ENCODE measurements at places on chromosomes 16 and 17.

DNA sequence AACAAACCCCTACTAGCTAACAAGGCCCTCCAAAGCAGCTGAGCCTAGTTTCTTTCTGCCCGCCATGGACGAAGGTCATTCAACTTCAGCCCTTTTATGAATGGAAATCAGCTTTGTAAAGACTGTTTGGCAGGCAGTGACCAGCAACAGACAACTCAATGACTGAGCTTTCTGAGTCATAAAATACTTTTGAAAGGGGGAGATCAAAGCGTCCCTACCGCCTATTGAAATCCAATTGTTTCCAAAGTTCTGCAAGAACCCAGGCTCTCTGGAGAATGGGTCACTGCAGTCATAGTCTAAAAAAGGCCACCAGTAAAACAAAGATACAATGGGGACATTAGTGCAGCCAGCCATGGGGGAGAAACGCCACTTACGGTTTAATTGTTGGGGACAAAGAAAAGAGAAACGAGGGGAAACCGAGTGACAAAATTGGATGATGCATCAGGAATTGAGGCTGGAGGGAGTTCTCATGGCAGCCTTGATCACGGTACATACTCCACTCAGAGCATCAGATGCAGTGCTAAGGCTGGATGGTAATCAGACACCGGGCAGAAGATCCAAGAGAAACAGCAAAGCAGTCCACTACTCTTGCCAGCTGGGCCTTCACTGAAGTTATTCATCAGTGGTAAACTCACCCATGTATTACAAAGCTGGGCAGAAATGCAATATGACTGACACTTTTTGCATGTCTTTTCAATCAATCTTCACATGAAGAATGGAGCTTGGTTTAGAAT, 9.8 kb downstream of the ADAMTS18 start:
- no peaks in the 10 kb centered on the region for H3K4me1 ChIP-seq
- H3K36me3 ChIP-seq = no peaks in the 10 kb centered on the region
- H3K4me3 ChIP-seq = no peak overlapping the region

DNA sequence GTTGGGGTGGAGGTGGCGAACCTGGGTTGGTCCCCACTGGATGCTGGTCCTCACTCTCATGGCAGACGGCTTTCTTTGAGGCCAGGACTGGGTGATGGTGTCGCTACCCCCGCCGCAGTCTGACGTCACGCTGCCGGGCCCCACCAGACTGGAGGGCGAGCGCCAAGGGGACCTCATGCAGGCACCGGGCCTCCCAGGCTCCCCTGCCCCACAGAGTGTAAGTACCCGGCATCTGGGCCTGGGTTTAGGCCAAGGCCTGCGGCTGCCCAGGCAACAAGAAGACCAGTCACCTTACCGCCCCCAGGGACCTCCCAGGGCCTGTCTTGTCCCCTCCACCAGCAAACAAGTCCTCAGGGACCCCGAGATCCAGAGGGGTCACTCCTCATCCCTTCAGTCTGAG, 17.7 kb downstream of the FOXN1 start:
- DNase-seq = no peak
- H3K36me3 ChIP-seq = no peaks in the 10 kb centered on the region
- H3K27ac ChIP-seq = no peak overlapping the region
- no peaks in the 10 kb centered on the region for H3K4me1 ChIP-seq
- H3K4me3 ChIP-seq = no peak overlapping the region
- no peaks in the 10 kb centered on the region for H3K27me3 ChIP-seq

DNA sequence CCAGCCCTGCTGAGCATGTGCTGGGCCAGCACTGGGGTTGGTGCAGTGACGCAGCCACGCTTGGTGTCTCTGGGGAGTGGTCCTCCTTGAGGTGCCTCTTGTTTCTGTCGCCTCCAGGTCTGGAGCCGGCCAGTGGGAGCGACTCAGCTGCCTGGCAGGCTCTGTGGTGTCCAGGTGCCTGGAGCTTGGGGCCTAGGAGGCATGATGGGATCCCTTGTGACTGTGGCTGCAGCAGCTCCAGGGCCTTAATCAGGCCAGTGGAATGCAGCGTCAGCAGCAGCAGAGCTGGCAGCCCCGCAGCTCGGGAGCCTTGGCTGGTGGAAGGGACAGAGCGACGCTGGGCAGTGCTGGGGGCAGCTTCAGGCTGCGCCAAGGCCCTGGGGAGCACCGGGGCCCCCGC, 74.7 kb upstream of the CIBAR2 start:
- H3K36me3 ChIP-seq = no peaks in the 10 kb centered on the region
- no peaks in the 10 kb centered on the region for H3K4me1 ChIP-seq
- H3K27ac ChIP-seq = no peak overlapping the region
- DNase-seq = no peak

DNA sequence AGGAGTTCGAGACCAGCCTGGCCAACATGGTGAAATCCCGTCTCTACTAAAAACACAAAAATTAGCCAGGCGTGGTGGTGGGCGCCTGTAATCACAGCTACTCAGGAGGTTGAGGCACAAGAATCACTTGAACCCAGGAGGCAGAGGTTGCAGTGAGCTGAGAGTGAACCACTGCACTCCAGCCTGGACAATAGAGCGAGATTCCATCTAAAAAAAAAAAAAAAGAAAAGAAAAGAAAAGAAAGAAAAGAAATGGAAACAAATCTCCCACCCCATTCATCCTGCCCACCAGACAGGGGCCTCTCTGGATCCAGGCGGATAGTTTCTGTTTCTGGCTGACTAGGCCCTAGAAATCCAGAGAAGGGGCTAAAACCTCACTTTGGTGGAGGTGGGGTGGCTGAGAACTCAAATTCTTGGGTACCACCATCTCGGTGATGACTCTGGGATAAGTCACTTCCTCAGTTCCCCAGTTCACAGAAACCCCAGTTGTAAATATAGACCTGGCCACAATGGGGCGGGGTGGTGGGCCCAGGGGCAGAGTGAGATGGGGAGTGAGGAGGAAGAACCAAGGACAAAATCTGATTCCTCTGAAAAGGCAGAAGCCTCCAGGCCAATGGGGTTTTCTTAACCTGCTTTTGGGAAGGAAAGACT, 22.2 kb downstream of the SOCS1 start:
- no peaks in the 10 kb centered on the region for H3K27me3 ChIP-seq
- peaks cover 57% of the 10 kb centered on the region for H3K4me1 ChIP-seq
- H3K27ac ChIP-seq = peak overlapping the region; percentile 86
- peak overlapping the region; percentile 35 for H3K4me3 ChIP-seq
- H3K36me3 ChIP-seq = no peaks in the 10 kb centered on the region

GRCh38 chr16:56011808-56012481, 136.8 kb upstream of the CES5A start:
- no peaks in the 10 kb centered on the region for H3K4me1 ChIP-seq
- H3K36me3 ChIP-seq = no peaks in the 10 kb centered on the region
- H3K27ac ChIP-seq = no peak overlapping the region
- peaks cover 7% of the 10 kb centered on the region for H3K27me3 ChIP-seq
- no peak overlapping the region for H3K4me3 ChIP-seq

DNA sequence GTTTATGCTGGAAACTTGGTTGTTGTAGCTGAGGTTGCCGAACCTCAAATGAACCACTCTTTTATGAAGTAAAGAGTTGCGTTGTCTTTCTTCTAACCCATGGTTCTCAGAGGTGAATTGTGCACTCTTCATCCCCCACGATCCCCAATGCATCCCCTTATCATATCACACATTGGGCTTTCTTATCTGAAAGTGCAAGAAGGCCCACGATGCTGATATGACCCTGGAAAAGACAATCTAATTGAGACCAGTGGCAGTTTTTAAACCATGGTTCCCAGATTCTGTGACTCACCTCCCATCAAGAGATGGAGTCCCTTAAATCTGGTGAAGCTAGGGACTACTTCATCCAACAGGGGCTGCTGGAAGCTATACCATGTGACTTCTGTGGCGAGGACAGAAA, 156.3 kb upstream of the IRX3 start:
- H3K27me3 ChIP-seq = no peaks in the 10 kb centered on the region
- H3K4me1 ChIP-seq = no peaks in the 10 kb centered on the region
- no peak for DNase-seq

DNA sequence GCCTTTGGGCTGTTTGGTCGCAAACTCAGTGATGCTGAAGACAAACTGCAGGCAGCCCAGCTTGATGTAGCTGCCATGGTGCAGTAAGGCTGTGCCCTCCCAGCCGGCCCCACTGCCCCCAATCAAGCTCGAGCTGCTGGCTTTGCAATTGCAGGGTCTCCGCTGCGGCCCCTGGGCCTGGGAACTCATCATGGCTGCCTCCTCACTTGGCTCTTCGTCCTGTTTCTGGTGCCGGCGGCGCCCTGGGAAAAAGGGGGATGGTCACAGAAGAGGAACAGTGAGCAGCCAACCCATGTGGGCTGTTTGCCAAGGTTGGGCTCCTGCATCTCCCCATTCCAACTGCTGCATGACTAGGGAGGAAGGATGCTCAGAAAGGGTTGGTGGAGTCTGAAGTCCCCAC, 3.4 kb upstream of the DHRS13 start:
- H3K27ac ChIP-seq = no peak overlapping the region
- peaks cover 18% of the 10 kb centered on the region for H3K4me1 ChIP-seq
- no peak overlapping the region for H3K4me3 ChIP-seq
- H3K36me3 ChIP-seq = peaks cover 57% of the 10 kb centered on the region

DNA sequence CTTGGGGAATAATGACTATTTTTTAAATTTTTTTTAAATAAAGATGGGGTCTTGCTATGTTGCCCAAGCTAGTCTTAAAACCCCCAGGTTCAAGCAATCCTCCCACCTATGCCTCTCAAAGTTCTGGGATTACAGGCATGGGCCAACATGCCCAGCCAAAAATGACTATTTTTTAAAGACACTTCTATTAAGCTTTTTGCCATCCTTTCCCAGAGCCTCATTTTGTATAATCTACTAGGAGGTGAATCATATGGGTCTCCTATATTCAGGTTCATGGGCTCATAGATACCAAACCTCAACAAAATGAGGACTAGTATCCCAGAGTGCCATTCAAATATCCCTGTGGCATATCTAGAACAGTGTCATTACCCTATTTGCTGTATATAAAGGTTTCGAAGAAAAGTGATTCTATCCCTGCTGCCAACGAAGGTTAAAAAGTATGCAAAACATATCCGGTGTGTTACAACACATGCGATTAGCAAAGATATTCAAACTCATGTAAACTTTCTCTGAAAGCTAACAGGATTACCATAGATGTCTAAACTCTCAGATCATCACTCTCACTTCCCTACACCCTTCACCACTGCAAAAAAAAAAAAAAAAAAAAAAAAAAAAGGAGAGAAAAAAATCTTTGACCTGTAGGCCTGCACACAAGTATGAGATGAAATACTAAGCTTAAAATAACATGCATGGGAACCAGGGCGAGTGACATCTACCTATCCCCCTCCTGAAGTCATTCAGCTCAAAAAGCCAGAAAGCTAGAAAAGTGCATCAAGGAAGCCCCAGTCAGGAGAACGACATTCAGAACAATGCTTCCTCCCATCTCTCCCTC, 23.5 kb downstream of the XPO6 start:
- peak overlapping the region; percentile 67 for H3K27ac ChIP-seq
- H3K4me3 ChIP-seq = no peak overlapping the region
- peaks cover 78% of the 10 kb centered on the region for H3K4me1 ChIP-seq
- no peaks in the 10 kb centered on the region for H3K27me3 ChIP-seq

- no peak for DNase-seq
- H3K36me3 ChIP-seq = no peaks in the 10 kb centered on the region
- H3K27me3 ChIP-seq = no peaks in the 10 kb centered on the region
- no peak overlapping the region for H3K27ac ChIP-seq
Observed at GRCh38 chr17:83012200-83012785, 67.1 kb upstream of the METRNL start.

DNA sequence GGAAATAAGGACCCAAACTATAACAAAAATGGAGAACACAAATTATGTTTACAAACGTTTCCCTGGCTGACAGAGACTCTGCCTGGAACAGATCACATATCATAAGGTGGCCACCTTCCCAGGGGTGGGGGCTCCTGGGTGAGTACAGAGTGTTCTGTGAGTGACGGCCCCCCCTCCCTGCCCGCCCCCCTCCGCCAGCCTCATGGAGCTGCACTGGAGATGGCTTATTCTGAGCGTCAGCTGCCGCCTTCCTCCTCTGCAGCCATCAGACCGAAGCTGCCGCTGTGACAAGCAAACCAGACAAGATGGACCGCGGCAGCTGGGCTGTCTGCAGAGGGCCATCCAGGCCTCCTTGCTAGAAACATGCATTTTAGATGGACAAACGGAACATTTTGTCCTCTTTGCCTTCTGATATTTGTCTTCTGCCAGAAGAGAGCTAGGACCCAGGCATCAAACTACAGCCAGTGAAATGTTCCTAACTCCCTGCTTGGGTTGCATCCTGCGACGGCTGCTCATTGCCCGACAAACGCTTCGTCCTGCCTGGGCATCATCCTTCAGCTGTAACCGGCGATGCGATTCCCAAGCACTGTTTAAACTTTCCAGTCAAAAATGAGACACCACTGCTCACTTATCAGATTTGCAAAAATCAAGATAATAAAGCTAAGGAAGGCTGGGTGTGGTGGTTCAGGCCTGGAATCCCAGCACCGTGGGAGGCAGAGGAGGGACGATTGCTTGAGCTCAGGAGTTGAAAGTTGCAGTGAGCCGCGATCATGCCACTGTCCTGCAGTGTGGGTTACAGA, 15.3 kb upstream of the RPTOR start:
- H3K4me3 ChIP-seq = no peak overlapping the region
- H3K27me3 ChIP-seq = peaks cover 7% of the 10 kb centered on the region
- no peak overlapping the region for H3K27ac ChIP-seq
- no peak for DNase-seq

DNA sequence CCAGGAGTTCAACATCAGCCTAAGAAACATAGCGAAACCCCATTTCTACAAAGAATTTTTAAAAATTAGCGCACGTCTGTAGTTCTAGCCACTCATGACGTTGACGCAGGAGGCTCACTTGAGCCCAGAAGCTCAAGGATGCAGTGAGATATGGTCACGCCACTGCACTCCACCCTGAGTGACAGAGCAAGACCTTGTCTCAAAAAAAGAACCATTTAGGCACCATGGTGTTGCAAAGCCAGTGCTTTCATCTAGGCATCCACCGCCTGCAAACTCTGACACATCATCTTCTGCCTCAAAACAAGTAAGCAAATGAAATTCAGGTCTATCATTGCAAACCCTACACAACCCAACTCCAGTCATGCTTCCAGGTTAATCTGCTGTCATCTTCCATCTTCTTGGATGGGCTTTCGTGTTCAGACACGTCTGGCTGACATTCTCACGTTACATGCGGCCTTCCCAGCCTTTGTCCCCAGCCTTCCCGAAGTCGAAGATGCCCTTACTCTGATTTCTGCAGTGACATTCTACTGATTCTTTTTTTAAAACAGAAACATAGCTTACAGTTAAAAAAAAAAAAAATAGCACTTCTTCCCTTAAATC, 8.9 kb downstream of the ANKRD11 start:
- H3K27me3 ChIP-seq = no peaks in the 10 kb centered on the region
- peaks cover 3% of the 10 kb centered on the region for H3K36me3 ChIP-seq
- DNase-seq = no peak
- no peak overlapping the region for H3K4me3 ChIP-seq
- no peak overlapping the region for H3K27ac ChIP-seq

Data from CD4-positive, alpha-beta T cell (primary cell).